DMS53 (cell line): ENCODE measurements at places on chromosomes 13 and 19.

DNA sequence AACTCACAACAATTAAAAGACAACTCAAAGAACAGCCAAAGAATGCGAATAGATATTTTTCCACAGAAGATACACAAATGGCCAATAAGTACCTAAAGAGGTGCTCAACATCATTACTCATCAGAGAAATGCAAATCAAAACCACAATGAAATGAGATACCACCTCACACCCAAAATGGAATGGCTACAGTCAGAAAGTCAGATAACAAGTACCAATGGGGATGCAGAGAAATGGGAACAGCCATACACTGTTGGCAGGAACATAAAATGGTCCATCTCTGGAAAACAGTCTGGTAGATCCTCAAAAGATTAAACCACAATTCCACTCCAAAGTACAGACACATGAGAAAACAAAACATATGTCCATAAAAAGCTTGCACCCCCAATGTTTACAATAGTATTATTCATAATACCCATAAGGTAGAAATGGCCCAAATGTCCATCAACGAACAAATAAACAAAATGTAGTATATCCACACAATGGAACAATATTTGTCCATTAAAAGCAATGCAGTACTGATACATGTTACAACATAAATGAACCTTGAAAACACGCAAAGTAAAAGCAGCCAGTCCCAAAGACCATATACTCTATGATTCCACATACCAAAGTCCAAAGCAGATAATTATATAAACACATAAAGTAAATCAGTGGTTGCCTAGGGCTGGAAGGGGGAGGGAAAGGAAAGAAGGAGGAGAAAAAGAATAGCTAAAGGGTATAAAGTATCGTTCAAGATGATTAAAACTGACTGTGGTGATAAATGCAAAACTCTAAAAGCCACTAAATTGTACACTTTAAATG, 19.6 kb downstream of the USP12 start:
- peak; percentile 28 for DNase-seq

GRCh38 chr19:33814181-33815165, 17.8 kb downstream of the KCTD15 start:
- no peak for DNase-seq

- DNase-seq: no peak
Measured at GRCh38 chr13:105906746-105907145, 628.7 kb downstream of the EFNB2 start.

- DNase-seq: no peak
Measured at GRCh38 chr13:113974304-113975281, 717 bp upstream of the C13orf46 start.

- DNase-seq: no peak
Measured at GRCh38 chr13:96779691-96780090, 214.6 kb downstream of the OXGR1 start.

DNA sequence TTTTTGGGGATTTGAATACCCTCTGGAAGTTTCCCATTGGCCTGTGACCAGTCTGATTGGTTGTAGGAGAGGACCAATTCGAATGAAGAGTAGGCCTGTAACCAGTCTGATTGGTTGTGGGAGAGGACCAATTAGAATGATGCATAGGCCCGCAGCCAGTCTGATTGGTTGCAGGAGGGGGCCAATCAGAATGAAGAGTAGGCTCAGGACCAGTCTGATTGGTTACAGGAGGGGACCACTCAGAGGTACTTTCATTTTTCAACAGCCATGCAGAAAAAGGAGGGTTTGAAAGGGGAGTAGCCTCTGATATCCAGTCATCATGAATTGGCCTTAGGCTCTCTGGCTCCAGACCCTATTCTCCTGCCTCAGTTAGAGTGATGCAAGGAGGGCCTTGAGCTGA, 30.4 kb upstream of the SLC1A5 start:
- no peak for DNase-seq

GRCh38 chr19:38831142-38831605, 420 bp downstream of the ECH1 start:
- peak; percentile 93 for DNase-seq

GRCh38 chr13:64371461-64371860, 2858.7 kb downstream of the PCDH9 start:
- no peak for DNase-seq

- DNase-seq: no peak
Measured at GRCh38 chr13:43223216-43223615, 199.8 kb downstream of the DNAJC15 start.

- no peak for DNase-seq
Measured at GRCh38 chr19:54081032-54081431, at the start of gene TARM1. Gene TARM1 (minus strand): TSS chr19:54081365. CDS start chr19:54081340, 25 bp downstream.

DNA sequence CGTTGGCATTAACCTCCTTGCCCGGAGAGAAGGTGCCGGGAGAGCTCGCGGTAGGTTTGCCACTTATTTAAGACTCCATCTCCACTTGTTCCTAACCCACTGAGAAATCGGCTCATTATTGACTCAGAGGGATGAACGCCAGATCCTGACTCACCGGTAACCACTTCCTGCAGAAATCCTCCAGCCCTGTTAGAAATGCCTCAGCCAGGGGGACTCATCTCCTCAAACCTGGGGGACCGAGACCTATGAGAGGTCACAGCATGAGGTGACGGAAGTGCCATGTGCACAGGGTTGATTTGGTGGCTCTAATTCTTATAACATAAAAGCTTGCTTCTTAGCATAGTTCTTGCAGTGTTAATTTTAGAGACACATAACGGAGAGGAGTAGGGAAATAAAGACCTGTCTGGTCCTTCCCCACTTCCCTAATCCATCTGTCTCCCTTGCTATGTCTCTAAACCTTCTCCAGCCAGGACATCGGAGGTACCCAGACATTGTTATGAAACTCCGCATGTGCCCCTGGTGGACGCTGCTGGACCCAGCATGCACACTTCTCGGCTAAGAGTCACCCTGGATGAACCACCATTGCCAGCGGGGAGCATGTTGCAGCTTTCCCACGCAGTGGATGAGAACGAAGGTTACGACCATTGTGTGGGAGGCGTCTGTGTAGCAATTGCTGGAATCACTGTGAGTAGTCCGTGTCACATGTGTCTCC, 158.9 kb downstream of the EFNB2 start:
- peak; percentile 67 for DNase-seq

GRCh38 chr19:2469102-2469914, 6.6 kb upstream of the GADD45B start:
- DNase-seq: peak; percentile 37

DNA sequence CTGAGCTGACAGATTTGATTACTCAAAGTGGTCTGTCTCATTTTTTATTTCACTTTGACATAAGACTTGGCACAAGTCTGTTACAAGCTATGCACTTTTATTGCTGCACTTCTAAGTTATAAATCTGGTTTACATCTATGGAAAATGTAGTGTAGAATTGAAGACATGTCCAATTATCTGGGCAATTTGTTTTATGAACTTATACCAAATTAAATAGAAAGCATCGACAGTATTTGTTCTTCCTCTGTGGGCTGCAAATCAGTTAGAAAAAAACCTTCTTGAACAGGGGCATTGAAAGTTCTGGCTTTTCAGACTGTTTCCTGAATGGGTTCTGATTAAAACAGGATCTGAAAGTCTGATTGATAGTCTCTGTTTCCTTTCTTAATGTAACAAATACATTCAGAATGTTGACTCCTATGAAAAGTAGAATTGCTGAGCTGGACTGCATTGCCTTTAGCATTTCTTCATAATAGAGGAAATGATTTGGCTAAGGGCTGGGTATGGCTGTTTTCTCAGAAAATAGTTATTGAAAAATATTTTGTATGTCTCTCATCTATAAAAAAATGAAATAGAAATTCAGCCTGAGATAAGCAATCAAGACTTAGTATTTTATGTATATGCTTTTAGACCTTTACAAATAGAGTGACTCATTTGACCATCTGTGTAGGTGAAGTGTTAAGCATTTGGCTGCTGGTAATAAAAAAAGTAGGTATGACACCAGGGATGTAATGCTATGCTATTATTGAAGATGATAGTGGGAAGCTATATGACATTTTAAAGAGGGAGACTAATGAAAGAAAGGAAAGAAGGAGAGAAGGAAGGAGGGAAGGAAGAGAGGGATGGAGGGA, 210.9 kb upstream of the SPRY2 start:
- DNase-seq: peak; percentile 21

DNA sequence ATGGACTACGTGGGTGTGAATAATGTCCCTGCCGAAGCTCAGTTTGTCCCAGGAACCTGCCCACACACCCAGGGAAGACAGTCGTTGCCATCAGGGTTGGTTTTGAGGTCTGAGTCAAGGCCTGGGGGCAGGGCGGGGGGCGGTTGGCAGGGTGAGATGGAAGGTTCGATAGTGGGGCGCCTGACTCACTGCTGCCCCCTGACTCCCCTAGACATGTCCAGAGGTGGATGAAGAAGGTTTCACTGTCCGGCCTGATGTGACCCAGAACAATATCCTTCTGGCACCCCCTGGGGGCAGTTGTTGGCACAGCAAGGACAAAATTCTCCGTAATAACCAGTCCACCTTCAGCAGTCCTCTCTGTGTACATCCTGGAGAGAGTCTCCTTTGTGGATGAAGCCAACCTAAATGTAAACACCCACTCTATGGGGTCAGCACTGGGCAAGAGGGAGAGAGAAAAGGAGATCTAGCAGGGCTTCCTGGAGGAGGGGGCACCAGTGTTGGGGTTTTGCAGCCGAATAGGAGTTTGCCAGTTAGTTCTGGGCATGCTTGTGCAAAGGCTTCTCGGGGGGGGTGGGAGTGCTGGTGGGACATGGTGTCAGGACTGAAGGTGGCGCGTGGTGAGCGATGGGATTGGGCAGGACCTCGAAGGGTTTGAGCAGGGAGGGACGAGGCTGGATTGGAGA, 19.6 kb upstream of the B3GNT3 start:
- DNase-seq: peak; percentile 42

GRCh38 chr13:30830638-30830965, 75.5 kb upstream of the MEDAG start:
- no peak for DNase-seq

GRCh38 chr13:47310401-47310800, 413.5 kb upstream of the HTR2A start:
- no peak for DNase-seq

- no peak for DNase-seq
Measured at GRCh38 chr13:97234742-97235141, 12.6 kb downstream of the MBNL2 start.

GRCh38 chr13:96299235-96299634, 209.3 kb downstream of the HS6ST3 start:
- peak; percentile 0 for DNase-seq

DNA sequence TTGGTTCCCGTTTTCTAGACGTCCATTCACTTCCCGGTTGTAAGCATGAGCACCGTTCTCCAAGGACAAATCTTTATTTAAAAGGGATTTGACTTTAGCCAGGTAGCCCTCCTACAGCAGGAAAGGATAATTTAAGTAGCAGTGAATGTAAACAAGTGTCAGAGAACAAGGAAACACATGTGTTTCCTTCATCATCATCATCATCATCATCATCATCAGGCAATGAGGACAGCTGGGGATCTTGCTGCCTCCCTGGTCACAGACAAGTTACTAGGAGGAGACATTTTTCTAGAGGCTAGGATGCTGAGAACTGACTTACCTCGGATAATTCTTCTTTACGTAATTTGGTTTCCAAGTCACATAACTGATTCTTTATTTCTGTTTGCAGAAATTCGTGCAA, 14.3 kb downstream of the DNMT1 start:
- DNase-seq: no peak

- DNase-seq: no peak
Measured at GRCh38 chr13:33758113-33758512, 59.8 kb upstream of the RFC3 start.

DNA sequence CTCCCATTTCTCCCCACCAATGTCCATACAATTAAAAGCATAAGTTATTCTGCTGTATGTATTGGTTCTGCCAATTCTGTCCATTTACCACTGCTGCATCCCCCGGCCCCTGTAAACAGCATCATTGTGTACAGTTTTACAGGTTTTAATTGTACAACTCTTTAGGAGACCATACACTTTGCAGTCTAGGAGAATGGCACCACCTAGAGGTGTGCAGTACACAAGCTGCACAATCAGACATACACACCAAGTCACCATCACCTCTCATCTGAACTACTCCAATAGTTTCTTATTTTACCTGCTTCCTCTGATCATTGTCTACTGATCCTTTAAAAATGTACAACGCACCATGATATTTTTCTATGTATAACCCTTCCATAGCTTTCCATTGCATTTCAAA, 855.9 kb upstream of the KLHL1 start:
- peak; percentile 27 for DNase-seq

- peak; percentile 46 for DNase-seq
Measured at GRCh38 chr19:27974082-27974513, 1238.9 kb downstream of the UQCRFS1 start.

- DNase-seq: no peak
Measured at GRCh38 chr13:113792886-113793717, 34.1 kb downstream of the TMEM255B start.

GRCh38 chr19:32642771-32643170, 32.2 kb downstream of the ANKRD27 start:
- DNase-seq: no peak

GRCh38 chr13:94583926-94584325, 12.0 kb downstream of the TGDS start:
- no peak for DNase-seq

- no peak for DNase-seq
Measured at GRCh38 chr19:29535214-29535831, 9.5 kb downstream of the VSTM2B start.

GRCh38 chr13:94139393-94139995, 340.0 kb downstream of the DCT start:
- DNase-seq: no peak

DNA sequence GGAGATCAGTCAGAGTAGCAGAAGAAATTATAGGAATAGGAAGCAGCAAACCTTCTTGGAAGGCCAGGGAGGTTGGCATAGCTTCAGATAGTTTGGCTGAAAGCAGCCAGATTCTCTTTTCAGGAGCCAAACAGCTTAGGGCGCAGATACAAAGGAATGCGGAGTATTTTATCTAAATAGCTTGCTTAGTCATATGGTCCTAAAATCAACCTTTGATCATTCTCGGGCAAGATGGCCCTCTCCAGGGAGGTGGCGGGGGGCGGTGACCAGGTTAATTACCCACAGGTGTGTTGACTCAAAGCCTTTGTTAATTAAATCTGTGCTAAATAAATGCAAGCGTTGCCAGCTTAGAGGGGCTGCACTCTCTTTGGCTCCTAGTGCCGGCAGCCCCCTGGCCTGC, 12.5 kb upstream of the NCR1 start:
- DNase-seq: no peak
